ENCODE measurements at places on chromosomes 13 and 19.

GRCh38 chr19:34260771-34261173 is 6.4 kb downstream of the GARRE1 start:
- DNase-seq, result peak; percentile 45

- no peak for DNase-seq
Observed at GRCh38 chr13:58729361-58729760, 1097.8 kb downstream of the PCDH17 start.

DNA sequence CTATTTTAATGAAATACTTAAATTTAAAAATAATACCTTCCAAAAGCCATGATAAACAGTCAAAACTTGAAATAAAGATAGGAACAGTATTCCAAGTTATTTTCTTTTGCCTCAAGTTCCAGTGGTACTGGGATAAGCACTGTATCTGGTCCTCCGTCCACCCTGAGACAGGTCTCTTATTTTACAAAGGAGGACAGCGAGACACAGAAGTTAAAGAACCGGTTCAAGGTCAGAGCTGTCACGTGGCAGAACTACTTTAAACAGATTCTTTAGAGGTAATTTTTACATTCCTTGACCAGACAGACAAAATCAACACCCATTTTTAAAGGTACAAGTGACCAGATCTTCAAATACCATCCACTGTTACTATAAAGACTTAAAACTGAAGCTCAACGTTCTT is 10.4 kb upstream of the DOCK9 start:
- no peak for DNase-seq

DNA sequence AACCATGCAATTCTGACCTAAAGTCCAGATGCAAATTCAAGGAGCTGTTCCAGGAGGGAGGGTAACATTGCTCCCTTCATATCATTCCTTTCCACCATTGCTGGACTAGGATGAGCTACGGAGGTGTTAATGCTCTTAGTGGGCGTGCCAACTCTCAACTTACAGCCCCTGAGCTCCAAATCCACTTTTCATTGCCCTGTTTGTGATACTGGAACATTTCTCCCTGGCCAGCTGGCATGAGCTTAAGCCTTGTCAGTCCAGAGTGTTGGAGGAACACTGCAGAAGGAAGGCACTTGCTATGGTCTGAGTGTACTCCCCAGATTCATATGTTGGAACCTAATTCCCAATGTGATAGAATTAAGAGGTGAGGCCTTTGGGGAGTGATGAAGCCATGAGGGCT is 70.4 kb upstream of the FARP1 start:
- DNase-seq, result no peak

DNA sequence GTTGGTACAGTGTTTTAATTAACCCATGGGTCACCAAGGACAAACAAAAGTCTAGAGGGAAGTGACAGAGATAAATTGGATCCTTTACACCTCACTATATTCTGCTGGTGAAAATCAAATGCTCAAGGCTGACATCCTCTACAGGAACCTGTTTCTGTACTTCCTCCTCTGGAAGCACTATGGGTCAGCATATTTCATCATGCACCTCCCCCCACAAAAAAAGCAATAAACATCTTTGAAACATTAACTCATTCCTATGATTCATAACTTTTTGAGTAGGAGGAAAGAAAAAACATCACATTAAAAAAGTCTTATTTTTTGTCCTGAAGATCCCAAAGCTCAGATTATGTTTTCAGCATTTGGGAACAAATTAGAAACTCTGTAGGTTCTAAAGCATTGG is 588.3 kb upstream of the SGCG start:
- no peak for DNase-seq
